ENCODE measurements at places on chromosomes 12 and 14.

DNA sequence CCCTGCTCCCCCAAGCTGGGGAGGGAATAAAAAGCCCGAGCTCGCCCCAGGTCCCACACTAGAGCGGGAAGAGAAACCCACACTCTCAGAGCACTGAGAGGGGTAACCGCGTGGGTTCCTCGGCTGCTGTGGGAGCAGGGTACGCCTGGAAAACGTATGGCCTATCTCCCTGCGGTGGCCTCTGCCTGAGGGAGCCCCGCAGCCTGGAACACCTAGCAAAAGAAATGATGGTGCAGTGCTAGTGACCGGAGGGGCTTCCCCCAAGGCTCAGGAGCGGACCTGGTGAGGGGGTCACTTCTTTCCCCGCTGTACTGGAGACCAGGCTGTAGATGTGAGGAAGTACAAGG lies 2.5 kb upstream of the OR4N2 start:
- no peak for DNase-seq

DNA sequence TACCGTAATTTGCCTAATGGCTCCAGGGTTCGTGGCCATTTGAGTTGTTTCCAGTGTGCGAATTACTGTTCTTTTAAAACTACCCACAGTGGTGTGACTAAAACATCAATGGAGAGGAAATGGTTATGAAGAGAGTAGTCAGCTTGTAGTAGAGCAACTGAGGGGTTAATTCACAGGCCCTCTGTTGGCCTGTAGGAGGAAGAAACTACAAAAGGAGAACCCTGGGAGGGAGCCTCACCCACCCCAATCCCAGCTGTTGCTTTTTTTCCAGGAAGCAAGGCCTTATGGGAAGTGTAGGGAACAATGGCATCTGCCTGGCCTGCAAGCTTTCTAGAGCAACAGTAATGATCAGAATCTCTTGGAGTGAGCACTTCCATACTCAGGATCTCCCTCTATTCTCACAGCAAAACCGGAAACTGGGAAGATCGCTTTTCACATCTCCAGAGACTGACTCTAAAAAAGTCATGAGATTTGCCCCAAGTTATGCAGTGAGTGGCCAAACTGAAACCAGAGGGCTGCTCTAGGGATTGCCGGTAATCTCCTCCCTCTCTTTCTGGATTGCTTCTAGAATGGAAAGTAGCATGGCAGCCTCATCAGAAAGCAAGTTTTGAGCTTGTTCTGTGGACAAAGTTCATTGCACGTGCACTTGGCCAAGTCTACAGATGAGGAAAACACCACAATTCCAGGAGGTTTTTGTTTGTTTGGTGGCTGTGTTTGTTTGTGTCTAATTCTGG lies 125.3 kb upstream of the PWP1 start:
- DNase-seq, result no peak

- DNase-seq, result no peak
Measured at GRCh38 chr14:37729218-37729617, 133.8 kb downstream of the TTC6 start.

GRCh38 chr12:27177706-27178105 lies 66.4 kb upstream of the STK38L start:
- peak; percentile 87 for DNase-seq

- peak; percentile 12 for DNase-seq
Measured at GRCh38 chr14:72664651-72665050, 229.2 kb downstream of the DPF3 start.

GRCh38 chr12:91620992-91621391 lies 438.4 kb upstream of the DCN start:
- no peak for DNase-seq

DNA sequence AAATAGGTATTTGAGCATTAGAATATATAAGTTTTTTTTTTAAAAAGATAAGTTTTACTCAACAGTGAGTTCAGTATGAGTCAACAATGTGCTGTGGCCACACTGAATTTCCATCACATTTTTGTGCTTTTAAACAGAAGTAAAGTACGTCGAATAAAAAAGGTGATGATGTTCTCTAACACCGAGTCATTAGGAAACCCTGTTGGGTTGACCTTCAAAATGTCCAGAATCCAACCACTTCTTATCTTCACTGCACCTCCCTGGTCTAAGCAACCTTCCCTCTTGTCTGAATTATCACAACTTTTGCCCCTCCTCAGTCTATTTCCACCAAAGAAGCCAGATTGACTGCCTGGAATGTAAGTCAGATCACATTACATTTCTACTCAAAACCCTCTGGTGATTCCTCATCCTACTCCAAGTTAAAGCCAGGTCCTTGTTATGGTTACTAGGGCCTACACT lies 43.0 kb upstream of the SYCP3 start:
- peak; percentile 8 for DNase-seq

GRCh38 chr12:25689996-25690501 lies 137.0 kb upstream of the LMNTD1 start:
- no peak for DNase-seq

- DNase-seq, result no peak
Measured at GRCh38 chr14:55085060-55085660, 33.7 kb downstream of the MAPK1IP1L start.

DNA sequence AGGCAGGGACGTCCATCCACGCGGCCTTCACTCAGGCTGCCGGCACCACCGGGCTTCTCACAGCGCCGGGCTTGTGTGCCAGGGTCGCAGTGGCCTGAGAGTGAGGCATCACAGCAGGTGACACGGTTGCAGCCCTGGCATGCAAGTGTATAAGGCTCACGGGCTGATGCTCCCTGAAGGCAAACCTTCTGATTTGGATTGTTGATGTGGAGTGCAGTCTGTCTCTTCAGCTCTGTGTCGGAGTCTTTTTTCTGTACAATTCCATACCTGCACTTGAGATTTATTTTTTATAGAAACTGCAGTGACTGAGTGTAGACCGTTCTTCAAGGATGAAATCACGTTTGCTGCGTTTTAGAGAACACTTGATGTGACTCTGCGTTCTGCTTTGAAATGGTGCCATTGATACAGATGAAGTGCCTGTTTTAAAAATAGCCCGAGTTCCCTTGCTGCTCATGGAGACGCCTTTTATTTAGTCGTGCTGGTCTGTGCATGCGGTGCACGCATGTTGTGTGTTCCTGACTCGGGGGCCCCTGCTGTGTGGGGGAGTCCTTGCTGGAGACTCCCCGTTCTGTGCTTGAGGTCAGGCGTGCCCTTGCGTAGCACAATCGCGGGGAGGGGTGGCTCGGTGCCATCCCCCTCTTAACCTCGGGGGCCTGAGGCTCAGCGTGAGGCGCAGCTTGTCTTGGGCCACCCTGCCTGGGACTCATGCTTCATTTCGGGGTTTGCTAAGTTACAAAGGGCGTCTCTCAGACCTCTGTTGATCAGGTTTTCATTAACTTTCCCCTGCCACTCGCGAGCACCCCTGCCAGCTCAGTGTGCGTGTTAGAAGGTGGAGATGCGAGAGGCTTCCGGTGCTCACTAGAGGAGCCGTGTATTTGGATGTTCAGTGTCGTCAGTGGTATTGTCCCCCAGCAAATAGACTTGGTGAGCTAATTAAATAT lies 21.6 kb upstream of the AMN start:
- no peak for DNase-seq

- DNase-seq, result no peak
Measured at GRCh38 chr12:57902478-57902969, 38.8 kb upstream of the ATP23 start.

- DNase-seq, result peak; percentile 78
Measured at GRCh38 chr14:69013943-69014782, 35.1 kb upstream of the ACTN1 start.

DNA sequence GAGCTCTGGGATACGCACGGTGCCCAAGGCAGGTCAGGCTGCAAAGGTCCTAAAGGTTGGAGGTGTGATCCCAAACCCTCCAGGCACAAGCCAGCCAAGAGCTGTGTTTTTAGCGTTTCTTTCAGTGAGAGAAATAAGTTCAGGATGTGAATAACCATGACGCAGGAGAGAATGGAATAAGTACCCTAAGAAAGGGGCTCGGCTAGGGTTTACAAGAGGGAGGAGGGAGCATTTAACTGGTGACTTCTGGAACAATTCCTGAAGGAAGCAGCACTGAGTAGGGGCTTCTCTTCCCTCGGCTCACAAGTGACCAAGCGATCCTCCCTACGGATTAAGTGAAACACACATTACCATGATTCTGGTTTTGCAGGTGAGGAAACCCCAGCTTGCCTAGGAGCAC lies 29.4 kb downstream of the SSH1 start:
- DNase-seq, result no peak

DNA sequence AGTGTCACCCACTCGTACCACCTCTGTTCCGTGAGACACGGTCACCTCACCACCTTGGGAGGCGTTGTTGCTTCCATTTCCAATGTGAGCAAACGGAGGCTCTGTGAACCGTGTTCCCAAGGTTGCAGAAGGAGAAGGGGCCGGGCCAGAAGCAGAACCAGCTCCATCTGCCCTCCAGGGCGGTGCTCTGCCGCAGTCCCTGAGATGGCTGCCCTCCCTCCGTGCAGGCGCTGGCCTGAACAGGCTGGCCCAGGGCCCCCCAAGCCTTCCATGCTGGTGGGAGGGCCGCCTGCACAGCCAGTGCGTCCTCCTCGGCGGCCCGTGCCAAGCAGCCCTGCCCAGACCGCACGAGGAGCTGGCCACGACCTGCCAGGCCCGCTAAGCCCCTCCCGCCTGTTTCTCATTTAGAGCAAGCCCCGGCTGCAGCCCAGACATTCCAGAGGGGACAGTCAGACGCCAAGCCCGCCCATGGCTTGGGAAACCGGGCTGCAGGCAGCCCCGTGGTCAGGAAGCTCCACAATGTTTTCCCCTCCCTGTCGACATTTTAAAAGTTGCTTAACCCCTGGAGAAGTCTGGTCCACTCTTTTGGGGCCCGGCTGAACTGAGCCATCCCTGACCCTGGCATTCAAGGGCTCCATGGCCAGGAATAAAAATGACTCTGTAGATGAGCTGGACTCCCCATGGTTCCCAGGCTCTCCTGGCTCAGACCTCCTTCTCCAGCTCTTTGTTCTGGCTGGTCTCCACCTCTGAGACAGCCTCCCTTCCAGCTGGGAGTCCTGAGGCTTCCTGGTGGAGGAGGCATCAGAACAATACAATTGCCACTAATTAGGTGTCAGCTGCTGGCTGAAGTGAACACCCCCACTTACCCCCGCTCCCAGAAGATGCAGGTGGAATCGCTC lies 236.0 kb downstream of the BCL11B start:
- peak; percentile 55 for DNase-seq

DNA sequence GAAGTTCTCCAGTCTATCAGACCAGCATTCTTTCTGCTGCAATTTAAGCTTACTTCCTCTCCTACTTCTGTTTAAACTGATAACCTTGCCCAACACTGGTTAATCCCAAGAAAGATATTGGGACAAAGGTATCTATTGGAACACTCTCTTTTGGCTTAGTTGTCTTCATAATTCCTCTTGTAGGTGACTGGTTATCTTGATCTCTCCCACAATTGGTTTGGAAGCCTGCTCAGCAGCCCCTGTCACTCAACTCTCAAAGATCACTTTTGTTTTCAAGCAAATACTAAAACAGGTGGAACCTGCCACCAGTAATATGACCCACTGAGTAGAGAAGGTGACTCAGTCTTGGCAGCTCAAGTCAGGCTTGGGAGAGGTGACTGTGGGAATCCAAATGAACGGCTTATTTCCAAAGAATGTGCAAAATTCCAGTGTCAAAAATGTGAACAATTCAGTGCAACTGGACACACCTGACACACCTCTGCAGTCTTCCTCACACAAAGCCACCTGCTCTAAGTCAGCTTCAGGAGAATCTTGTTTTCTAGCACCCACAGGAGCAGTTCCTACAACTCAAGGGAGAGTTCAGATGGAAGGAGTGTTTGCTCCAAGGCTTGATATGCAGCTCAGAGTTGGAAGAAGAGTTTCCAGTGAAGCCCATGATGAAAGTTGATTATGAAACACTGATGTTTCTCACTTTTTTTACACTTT lies 83.2 kb upstream of the SLC38A2 start:
- DNase-seq, result no peak

DNA sequence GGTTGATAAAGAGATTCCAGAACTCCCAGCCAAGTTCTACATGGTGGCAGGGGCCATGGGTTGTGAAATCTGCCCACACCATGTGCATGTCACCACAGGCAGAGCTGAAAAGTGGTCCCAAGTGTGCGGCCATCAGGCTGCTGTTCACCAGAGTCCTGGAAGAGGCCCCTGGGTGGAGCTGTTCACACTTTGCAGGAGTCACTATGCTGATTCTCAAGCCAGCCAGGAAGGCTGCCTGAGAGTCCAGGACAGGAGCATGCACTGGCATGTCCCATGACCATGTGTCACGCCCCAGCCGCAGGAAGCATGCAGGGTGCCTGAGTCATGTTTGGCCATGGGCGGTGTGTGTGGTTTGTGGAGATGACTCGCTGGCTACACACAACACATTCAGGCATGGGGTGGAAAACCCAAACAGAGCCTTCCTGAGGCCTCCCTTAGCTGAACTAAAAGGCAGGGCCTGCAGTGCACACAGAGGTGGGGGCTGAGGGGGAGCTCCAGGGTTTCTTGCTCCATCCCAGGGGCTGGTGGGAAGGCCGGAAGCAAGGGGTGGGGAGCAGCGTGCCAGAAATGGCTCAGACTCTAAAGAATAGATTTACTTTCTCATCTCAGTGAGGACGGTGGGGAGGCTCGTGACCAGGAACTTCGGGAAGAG lies 19.4 kb downstream of the ABCB9 start:
- peak; percentile 98 for DNase-seq

GRCh38 chr12:27905285-27906126 lies 67.0 kb downstream of the PTHLH start:
- DNase-seq, result no peak

DNA sequence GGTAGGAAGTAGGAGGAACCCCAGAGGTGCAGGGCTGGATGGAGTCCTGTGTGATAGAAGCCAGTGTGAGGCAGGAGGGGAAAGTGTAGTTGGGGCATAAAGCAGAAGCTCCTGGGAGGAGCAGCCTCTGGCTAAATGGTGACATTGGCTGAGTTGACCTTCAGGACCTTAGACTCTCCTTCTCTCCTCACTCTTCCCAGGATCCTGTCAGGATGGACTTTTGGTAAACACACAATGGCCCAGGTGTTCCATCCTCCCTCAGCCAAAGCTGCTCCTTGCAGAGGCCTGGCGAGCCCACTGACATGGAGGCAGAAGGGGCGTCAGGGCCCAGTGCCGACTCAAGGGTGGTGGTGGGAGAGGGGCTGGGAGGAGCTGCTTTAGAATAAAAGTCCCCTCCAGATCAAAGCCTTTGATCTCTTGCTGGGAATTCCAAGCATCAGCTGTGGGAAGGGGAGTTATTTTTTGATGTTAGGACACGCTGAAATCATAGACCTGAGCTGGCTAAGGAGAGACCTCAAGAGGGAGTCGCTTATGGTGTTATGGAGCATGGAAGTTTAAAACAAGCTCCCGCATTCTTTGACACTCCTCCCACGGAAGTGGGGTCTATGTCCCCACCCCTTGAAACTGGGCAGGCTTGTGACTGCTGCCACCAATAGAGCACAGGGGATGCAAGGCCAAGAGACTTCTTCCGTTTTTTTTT lies 44.1 kb downstream of the SMIM41 start:
- no peak for DNase-seq
